GM12878 (cell line): ENCODE measurements at places on chromosomes 3 and 15. TPM values are rescaled to one million over a fixed set of nuclear protein-coding genes. Genes with fewer than 3 reads are reported as not detected.

GRCh38 chr15:31390777-31391486 lies 64.3 kb downstream of the KLF13 start:
- no peak for DNase-seq

GRCh38 chr15:90306560-90306959 lies 41.1 kb downstream of the NGRN start:
- peak; percentile 36 for DNase-seq

DNA sequence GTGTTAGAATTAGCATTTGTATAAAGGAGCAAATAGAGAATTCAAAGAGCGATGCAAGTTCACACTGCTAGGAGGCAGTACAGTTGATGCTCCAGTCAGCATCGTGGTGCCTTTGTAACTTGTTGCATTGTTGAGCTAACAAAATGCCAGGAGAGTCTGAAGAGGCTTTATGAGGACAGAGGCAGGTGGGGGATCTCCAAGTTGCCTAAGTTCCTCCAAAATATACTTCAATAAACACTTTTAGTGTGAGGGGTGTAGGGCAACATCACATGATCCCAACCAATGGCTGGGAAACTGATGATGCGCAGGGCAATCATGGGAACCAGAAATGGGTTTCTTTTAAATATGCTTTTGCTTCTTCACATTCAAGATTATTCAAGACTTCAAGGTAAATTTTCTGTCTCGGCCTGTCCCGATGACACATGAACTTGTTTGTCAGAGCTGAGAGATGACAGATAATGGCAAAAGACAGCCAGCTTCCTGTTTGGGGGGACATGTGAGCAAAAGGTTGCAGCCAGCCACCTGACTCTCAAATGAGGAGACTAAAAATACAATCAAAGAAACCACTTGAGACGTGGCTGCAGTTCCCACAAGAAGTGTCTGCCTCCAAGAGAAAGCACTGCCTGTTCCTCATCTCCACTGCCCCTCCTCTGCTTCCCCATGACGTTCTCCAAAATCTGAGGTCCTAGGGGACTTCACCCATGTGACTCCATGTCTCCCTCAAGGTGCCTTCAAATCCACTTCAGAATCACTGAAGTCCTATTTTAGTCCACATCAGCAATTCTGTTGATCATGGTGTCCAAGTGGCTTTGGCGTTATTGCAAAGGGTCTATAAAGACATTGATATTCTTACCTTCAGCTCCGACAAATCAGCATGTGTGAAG lies 39.3 kb downstream of the KLHL6 start:
- DNase-seq, result peak; percentile 77

GRCh38 chr3:194187233-194187944 lies 51.4 kb downstream of the HES1 start:
- DNase-seq, result no peak

GRCh38 chr3:169044331-169045113 lies 619.0 kb downstream of the MECOM start:
- DNase-seq, result no peak

Gene TMEM212
- not detected in 2 replicates for polyA plus RNA-seq

Gene CCDC39
- polyA plus RNA-seq, result 0.16 and 0.56 TPM in 2 replicates

Gene LDHAL6B
- 0.17 and 0.33 TPM in 2 replicates for polyA plus RNA-seq

Gene IL16
- 34.3 and 36.0 TPM in 2 replicates for polyA plus RNA-seq

Gene SPSB4
- not detected in 2 replicates for polyA plus RNA-seq

Gene RARB
- 0.11 TPM in 1 of 2 replicates, not detected in the other for polyA plus RNA-seq

Gene LRRC2
- polyA plus RNA-seq, result not detected in 2 replicates
